Coronary artery (tissue), 2 donors: ENCODE measurements at places on chromosomes 6 and 20.

DNA sequence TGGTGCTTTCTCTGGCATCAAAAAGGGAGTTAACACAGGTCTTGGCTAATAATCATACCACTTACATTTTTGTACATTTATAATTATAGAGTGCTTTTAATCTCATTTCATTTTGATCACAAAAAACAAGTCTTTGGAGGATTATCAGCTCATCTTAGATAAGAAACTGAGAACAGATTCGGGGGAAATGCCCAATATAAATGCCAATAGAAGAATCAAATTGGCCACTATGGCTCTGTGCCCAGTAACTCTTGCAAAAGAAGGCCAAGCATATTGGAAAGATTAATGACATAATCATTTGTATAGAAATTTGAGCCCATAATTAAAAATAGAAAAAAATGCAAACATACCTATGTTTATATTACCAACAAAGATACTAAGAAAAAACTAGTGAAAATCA is 42.5 kb downstream of the IPCEF1 start:
- DNase-seq: no peak

DNA sequence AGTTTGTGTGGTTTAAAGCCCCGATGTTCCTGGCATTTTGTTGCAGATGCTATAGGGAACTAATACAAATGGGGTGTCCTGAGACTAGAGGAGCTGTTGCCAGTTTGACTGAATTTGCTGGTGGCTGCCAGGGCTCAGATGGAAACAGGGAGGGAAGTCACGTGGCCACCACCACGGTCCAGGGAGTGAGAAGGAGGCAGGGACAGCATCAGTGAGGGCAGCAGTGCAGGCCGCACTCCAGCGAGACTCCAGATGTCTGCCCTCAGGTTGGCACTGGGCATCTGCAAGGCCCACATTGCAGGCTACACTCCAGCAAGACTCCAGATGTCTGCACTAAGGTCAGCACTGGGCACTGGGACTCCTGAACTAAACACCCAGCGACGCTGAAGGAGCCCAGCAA is 86.2 kb downstream of the RAMACL start:
- DNase-seq: no peak

GRCh38 chr6:169073311-169073710 is 180.3 kb downstream of the THBS2 start:
- no peak for DNase-seq

- DNase-seq: no peak
Observed at GRCh38 chr6:12653486-12653885, 63.1 kb upstream of the PHACTR1 start.

- DNase-seq: no peak
Observed at GRCh38 chr6:109760208-109760607, 69.1 kb downstream of the FIG4 start.

DNA sequence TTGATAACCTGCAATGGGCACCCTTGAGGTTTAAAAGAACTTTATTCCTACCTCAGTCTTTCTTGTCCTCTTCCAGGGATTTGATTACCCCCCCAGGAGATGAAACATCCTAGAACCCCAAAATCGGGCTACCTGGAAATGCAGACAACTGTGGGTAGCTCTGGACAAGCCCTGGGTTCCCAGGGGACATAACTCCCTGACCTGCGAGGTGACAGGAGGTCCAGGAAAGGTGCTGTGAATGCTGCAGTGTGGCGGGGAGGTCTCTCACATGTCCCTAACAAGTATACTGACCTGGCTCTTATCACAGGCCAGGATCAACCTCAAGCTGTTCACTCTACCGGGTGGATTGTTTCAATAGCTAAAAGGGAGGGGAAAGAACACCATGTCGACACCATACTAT is 11.6 kb downstream of the JAG1 start:
- peak; percentile 52 for DNase-seq

- DNase-seq: no peak
Observed at GRCh38 chr6:76866091-76866915, 597.0 kb downstream of the HTR1B start.

GRCh38 chr6:133681891-133682290 is 207.0 kb upstream of the TCF21 start:
- no peak for DNase-seq

DNA sequence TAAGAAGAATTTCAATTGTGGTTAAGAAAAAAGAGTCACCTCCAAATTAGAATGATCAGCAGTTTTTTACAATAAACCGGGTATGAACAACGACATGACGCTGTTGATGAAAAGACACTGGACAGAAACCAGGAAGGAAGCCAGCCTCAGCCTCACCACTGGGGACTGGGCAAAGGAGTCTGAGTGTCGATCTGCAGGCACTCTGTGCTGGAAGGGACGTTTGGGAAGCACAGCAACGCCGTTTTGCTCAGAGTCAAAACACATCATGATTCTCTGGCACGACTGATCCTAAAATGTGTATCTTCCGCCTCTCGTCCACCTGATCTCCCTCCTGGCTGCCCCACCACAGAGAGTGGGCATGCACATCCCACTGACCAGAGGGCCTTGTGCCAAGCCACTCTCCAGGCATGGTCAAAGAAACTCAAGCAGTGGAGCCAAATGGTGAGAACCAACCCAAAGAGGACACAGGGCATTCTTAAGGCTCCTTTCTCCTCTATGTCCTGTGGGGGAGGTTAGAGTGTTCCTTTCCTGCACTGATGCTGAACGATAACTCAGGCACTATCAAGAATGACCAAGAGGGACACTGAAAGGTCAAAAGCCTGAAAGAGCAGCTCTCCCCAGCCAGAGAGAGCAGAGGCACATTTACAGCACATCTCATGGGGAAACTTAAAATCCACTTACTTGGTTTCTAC is 68.8 kb downstream of the AGPAT4 start:
- DNase-seq: no peak

- no peak for DNase-seq
Observed at GRCh38 chr6:167577891-167578361, 248.8 kb upstream of the AFDN start.

- DNase-seq: no peak
Observed at GRCh38 chr6:149846321-149846720, 17.8 kb downstream of the LRP11 start.

GRCh38 chr20:15265581-15266309 is 928.3 kb upstream of the FLRT3 start:
- no peak for DNase-seq

DNA sequence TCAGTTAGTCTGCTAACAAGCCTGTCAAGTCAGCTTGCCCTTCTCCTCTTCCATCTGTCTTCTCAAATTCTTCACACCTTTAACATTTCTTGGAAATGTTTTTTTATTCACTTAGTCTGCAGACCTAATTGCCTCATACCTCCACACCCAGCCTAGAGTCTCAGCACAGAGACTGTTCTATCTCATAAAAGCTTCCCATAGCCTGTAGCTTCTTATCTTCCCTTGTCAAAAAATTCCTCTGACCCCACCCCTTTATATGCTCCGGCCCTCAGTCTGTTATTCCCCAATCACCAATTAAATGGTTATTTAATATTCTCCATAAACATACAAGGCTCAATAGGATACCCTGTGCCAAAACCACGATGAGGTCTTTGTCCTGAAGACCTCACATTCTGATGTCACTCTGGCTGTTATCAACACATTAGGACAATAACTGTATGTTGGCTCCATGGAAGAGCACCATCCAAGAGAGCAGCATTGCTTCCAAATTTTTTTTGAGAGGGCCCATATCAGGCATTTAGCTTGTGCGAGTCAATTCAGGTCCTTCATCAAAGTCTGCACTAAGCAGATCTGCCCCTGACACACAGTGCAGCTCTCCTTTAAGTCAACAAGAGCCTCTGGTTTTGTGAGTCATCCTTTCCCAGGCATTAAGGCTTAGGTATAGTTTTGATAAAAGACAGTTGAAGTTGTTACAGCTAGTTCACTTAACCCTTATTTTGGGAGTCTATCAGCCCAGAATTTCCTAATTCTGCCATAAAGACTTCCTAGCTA is 83.2 kb upstream of the TBX18 start:
- no peak for DNase-seq

DNA sequence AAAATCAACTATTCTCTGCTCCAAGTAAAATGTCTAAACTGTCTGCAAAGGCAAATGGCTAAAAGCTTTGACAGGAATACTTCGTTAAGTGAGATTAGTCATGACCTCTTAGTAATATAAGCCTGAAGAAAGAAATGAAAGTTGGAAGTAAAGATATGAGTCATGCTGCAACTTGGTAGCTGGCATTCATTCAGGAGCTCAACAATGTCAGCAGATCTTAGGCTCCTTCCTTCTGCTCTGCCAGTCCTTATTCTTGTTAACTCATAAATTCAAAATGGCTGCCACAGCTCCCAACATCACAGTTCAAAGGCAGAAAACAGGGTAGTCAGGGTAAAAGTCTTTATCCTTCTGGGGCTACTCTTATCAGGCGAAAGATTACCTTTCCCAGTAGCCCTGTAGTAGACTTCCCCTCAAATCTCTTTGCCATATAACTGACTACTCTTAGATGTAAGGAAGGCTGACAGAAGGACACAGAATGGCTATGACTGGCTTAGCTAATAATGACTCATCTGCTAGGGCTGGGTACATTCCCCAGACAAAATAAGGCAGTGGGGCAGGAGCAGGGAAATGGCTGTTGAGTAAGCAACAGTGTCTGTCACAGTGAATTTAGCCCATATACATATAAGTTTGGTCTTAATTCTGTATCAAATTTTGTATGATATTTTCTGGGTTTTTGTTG is 24.4 kb upstream of the C6orf62 start:
- DNase-seq: no peak

DNA sequence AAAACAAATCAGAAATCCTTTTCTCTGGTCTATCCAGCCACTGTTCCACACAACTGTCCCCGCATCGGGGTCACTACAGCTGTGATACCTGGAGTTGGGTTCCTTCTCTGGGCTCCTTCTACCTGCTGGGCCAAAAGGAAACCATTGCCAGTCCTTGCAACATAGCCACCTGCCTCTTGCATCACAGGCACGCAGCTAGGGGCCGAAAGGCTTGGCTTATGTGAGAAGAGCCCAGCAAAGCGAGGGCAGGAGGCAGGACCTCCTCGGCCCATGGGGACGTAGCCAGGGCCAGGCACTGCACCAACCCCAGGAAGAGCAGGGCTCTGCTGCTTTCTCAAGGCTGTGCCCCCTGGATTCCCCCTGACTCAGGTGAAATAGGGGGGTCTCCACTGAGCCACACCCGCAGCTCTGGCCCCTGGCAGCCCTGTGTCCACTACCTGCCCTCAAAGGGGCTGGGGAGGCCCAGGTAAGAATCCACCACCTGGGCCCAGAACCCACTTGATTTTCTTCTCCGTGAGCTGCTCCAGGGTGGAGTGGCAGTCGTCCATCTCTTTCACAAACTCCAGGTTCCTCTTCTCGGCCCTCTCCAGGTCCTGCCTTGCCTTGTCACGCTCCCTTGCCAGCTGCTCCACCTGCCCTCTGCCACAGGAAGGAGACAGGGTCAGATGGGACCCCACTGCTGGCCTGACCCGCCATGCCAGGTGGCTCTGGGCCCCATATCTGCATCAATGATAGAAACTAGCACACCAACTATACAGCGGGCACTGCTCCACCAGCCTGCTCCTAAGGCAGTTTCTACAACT is 88.9 kb downstream of the GINS1 start:
- DNase-seq: no peak

DNA sequence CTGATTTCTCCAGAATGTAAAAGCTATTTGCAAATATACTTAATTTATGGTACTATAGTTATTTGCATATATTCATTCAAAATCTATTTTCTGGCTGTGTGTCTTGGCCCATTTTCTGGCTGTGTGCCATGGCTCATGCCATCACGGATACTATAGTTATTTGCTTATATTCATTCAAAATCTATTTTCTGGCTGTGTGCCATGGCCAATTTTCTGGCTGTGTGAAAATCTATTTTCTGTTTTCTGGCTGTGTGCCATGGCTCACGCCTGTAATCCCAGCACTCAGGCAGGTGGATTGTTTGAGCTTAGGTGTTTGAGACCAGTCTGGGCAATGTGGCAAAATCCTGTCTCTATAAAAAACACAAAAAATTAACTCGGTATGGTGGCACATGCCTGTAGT is 28.9 kb upstream of the RIPK1 start:
- no peak for DNase-seq

GRCh38 chr6:79869600-79870084 is 77.7 kb downstream of the ELOVL4 start:
- peak; percentile 80 for DNase-seq
